Activated T-cell treated with anti-CD3 and anti-CD28 coated beads for 24 hours (primary cell): ENCODE measurements at places on chromosomes 3 and 15.

DNA sequence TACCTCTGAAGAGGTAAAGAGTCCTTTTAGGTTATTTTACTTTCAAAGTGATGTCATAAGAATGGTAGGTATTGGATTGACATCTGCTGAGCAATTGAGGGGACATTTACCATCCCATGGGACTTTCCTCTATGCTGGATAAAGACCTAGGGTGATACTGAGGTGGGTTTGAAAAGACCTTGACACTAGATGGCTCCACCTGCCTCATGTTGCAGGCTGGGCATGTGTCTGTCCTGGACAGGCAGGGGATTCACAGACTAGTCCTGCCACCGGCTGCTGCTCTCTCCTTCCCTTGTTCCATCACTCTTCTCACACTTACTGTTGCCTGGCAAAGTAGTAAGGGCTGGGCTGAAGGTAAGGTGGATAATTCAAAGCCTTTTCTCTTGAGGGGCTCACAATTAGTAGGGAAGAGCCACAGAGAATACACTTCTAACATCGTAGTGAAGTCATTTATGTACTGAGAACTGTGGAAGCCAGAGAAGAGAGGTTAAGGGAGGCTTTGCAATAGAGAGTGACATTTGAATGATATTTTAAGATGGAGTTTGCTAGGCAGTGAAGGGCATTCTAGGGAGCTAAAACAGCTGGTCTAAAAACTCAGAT lies 27.7 kb downstream of the TRAK1 start:
- DNase-seq: no peak

DNA sequence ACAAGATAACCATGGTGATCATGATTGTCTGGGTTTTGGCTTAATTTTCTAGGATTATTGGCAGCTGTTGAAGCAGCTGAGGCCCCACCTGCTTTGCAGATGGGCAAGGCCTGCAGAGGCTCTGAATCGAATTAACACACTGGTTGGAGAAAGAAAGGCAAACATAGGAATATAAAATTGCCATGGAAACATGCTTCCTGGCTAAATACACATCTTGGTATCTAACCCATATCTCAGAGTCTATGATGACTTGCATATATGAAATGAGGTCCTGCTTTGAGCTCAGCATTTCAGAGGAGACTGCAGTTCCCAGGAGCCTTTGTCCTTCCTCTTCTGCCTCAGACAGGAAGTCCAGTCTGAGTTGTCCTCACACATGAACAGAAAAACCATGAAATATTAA lies 24.3 kb upstream of the SV2B start:
- no peak for DNase-seq

DNA sequence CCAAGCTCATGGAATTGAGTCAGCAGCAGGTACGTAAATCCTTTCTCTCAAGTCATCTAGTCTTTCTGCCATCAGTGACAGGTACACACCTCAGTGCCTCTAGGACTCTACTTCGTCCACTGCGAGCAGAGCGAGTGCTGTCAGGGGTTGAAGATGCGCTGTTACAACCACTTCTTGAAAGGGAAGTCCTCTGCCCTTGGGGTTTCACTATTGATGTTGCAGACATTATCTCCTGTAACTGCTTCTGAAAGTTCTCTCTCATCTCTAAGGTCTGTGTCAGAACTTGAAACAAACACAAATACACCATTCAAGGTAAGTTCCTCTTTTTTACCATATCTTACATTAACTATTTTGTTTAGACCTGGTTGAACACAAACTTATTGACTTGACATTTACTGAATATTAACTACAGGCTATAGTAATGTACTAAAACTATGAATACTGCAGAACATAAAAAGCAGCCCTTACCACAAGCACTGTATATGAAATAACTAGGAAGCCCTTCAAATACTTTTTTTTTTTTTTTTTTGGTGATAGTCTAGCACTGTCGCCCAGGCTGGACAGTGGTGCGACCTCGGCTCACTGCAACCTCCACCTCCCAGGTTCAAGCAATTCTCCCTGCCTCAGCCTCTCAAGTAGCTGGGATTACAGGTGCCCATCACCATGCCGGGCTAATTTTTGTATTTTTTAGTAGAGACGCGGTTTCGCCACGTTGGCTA lies 41.5 kb downstream of the TOPBP1 start:
- DNase-seq: no peak

- no peak for DNase-seq
Measured at GRCh38 chr3:123739106-123739505, 145.0 kb downstream of the MYLK start.

GRCh38 chr3:122251428-122251827 lies 68.0 kb downstream of the CASR start:
- no peak for DNase-seq

GRCh38 chr3:98986073-98986472 lies 84.6 kb upstream of the DCBLD2 start:
- no peak for DNase-seq

DNA sequence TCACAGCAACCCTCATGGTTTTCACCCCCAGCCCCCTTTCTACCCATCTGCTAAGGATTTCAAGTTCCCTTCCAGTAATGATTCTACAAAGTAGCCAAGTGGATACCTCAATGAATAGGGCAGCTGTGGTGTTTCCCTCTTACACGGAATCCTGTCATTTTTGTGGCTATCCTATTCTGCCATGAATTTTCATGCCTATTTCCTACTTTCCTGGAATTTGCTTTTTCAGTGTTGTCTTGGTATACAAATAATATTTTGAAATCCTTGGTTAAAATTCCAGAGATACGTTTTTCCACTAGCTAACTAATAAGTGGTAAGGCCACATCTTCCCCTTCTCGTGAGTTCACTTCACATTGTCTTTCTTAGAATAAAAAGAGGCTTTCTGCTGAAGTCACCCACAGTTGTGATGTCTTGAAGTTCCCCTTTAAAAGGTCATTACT lies 7.5 kb downstream of the ADPRH start:
- DNase-seq: no peak

- no peak for DNase-seq
Measured at GRCh38 chr3:11641316-11641682, 2.4 kb downstream of the VGLL4 start.

DNA sequence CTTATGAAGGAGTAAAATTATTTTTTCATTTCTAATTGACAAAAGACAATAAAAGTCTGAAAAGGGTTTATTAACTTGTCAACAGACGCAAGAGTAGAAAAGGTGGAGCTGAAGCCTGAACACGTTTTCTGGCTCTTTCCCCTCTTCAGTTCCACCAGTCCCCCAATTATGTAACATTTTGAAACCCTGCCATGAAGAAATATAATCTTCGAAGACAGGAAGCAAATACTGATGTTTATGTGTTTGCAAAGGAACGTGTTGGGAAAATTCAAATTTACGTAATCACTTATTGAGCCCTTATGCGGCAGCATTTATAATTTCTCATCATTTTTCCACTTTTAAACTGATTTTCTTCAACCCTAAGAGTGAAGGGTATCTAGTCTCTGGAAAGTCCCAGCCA lies 767 bp downstream of the AP3S2 start:
- DNase-seq: no peak

DNA sequence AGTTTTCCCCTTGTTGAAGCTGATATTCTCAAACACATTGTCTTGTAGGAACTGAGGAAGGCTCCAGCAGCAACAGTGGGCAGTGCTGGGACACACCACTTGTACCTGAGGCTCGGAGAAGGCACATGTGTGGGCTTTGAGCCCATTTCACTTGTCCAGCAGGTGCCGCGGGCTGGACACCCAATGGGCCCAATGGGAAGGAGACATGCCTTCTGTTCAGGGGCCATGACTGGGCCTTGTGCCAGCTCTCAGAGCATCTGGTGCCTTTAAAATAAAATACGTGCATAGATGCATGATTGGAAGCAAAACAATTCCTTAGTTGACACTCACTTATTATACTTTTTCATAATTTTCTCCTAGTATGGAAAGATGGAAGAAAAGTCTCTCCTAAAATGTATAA lies 334.2 kb downstream of the KLF13 start:
- no peak for DNase-seq

DNA sequence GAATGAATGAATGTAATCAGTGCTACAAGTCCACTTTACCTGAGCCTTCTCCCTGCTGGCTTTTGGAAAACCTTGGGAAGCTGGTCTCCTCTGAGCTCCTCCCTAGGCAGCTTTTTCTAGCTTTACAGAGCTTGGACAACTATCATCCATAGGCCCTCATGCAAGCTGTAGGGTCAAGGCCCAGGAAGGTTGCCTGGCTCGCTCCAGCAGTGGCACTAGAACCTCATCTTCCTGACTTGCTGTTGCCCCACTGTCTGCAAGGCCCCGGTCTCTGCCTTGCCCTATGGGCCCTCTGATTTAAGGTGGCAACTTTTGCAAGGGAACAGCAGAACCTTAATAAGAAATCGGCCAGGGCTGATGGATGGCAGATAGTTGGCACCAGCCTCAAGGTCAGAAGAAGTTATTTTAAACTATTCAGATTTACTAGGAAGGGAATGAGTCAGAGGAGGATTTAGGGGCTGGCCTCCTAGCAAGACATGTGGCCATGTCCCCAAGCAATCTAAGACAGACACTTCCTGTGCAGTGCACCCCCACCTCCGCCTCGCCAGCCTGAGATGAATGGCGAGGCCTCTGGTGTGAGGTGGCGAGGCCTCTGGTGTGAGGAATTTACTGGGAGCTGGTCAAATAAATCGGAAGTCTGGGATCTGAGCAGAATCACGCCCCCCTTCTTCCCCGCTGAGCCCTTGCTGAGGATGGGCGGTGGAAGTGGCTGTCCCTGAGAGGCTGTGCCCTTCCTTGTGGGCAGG lies 180.8 kb downstream of the MEGF11 start:
- DNase-seq: no peak

DNA sequence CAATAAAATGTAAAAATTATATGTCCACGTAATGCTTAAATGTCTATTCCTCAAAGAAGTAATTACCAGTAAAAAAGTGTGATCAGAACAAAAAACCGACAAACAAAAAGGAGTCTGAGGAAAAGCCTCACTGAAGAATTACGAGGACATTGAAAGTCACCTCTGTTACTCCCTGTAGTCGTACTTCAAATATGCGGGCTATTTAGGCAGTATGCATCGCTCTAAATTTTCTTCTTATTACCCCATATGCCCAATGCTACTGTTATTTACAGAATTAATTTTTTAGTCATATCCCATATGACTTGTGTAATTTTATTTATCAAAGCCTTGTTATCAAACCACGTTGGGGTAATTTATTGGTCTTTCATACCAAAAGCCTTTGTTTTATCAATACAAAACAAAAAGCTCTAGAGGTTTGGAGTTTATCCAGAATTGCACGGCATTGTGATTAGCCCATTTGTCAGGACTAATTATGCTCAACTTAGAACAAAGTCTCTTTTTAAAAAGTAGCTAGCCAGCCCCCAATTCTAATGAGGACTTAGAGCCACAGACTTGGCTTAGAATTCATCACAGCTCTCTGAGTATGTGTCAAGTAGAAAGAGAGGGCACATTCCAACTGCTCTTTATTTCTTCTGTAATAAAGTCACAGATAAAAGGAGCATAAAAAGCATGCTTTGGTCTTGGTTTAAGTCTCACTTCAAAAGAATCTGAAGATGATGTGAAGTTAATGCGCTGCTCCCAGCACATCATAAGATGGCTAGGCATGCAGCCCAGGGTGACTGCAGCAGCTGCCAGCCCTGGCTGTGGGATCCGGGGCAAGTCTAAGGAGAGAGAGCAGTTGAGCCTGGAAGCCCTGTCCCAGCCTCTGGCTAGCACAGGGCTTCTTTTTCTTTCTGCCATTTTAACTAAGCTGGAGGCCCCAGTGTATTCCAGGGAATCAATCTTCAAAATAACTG lies 521.0 kb downstream of the GABRG3 start:
- DNase-seq: no peak

GRCh38 chr3:71726146-71726545 lies 944 bp upstream of the EIF4E3 start:
- no peak for DNase-seq

- no peak for DNase-seq
Measured at GRCh38 chr3:64546856-64547255, 140.9 kb downstream of the ADAMTS9 start.

DNA sequence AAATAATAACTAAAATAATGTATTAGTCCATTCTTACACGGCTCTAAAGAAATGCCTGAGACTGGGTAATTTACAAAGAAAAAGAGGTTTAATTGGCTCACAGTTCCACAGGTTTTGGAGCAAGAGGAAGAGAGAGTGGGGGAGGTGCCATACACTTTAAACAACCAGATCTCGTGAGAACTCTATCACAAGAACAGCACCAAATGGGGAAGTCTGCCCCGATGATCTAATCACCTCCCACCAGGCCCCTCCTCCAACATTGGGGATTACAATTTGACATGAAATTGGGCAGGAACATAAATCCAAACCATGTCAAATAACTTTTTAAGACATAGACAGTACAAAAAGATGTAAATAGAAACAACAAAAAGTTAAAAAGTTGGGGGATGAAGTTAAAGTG lies 63.2 kb downstream of the ILDR1 start:
- DNase-seq: no peak

- no peak for DNase-seq
Measured at GRCh38 chr3:1852950-1853349, 245.7 kb upstream of the CNTN4 start.

GRCh38 chr3:17643691-17644090 lies 98.7 kb downstream of the TBC1D5 start:
- no peak for DNase-seq

GRCh38 chr15:49024840-49025239 lies 21.4 kb downstream of the SECISBP2L start:
- no peak for DNase-seq

GRCh38 chr3:49428752-49429080 lies 408 bp downstream of the NICN1 start:
- DNase-seq: no peak

GRCh38 chr15:41888662-41889253 lies 5.1 kb downstream of the SPTBN5 start:
- no peak for DNase-seq

DNA sequence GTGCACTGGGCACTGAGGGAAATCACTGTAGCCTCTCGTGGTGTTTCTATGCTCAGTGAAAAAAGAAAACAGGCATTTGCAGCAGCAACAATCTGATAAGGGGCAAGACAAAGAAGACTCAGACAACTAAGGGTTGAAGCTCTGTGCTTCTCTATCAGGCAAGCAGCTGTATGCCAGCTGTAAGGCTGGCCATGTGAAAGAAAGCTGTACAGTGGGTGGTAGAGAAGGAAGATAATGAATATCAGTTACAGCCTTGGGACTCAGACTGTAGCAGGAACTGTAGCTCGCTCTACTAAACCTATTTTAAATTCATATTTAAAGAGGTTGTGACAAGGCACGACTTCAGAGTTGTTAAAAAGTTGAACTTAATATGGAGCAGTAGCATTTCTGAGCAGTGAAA lies 76.3 kb downstream of the VGLL3 start:
- no peak for DNase-seq

- DNase-seq: no peak
Measured at GRCh38 chr15:79815468-79815867, 81.3 kb downstream of the MTHFS start.

DNA sequence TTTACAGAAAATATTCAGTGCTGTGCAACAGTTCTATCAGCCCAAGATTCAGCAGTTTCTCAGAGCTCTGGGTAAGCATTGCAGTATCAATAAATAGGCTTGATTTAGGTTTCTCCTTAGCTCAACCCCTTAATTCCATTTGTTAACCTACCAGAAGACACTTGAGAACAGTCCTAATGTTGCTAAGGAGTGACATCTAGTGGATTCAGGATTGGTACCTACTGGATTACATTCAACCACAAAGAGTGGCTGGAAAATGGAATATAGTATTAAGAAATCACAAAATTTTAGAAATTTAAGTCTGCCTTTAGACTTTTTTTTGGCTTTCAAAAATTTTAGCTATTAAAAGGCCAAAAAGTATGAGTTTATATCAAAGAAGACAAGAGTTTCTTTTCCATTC lies 34.7 kb downstream of the POLG start:
- no peak for DNase-seq
